ENCODE measurements at places on chromosomes 13 and 19.
A peak's percentile ranks its signal among the peaks of the same experiment; 100 is the strongest.

GRCh38 chr19:19334063-19334988 lies 13.7 kb downstream of the MAU2 start:
- DNase-seq = no peak

DNA sequence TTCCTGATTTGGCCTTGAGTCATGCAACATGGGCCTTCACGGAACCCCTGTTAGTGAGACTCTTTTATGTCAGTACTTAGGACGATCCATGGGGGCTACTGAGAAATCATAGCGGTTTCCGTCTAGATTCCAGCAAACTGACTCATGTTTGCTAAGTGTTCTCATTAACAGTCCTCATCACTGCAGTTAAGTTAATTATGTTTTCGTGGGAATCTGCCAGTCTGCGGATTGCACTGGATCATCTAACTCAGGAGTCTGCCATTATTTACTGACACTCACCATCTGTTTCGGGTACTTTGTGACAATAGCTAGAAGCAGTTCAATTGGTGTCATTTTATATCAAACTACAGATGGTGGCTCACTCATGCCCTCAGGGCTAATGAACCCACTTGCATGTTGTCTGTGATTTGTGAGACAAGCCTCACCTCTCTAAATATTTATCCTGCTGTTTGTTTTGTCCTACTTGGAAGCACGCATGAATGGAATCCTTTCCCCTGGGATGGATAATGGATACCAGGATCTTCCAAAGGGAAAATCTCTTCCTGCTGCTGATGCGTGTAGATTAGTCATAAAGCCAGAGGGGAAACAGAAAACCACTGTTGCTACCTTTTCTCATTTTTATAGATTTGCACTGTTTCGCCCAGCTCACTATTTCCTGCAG lies 61.8 kb downstream of the RAB20 start:
- DNase-seq = no peak

DNA sequence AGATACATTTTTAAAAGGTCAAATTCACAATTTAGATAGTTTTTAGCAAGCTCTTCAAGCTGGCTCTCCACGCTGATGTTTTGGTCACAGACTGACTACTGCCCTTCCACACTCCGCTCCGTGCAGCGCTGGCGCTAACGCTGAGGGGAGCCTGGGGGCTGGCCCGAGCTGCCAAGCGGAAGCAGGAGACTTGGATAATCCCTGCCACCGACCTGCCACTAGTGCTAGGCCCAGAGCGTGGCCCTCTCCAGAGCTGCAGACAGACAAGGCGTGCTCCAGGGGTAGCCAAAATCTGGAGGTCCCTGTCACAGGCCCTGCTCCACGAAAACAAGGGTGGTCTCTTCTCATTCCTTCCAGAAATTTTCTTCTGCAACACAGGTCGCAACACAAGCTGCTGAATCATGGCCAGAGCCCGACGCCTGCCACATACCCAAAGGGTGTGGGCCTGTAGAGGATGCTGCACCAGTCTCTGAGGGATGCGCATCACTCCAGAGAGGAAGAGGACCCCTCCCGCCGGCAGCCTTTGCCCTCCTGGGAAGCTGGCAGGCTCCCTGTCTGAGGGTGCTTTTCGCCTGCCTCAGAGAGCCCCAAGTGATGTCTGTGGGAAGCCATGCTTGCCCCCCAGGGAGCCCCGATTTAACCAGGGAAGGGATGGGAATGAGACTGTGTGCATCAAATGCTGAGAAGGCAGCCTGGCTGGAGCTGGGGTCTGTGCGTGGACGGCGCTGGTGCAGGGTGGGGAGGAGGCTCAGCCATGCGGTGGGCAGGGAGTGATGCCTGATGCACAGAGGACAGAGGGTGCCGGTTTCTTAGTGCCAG lies 21.6 kb downstream of the CAPS start:
- DNase-seq = no peak

- no peak for DNase-seq
These were observed 20.8 kb downstream of the PLEKHJ1 start for GRCh38 chr19:2215281-2215751.

DNA sequence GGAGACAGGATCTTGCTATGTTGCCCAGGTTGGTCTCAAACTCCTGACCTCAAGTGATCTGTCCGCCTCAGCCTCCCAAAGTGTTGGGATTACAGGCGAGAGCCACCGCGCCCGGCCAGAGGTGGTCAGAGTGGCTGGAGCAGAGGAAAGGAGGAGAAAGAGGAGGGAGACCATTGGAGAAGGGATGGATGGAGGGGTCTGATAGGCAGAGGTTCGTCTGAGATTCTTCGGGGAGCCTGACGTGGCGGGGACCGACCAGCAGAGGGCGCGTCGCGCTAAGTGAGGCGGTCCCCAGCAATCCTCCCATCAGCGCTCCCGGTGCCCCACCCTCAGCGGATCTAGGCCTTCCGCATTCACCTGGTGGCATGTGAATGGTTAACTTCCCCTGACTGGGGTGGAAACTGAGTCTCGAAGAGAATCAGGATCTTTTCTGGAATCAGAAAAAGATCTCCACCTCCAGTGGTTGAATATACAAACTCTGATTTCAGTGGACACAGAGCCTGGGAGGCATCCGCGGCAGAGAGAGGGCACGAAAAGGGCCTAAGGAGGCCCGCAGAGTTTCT lies 8.8 kb downstream of the GTPBP3 start:
- peak; percentile 98 for DNase-seq

- no peak for DNase-seq
These were observed 14.6 kb upstream of the SIN3B start for GRCh38 chr19:16814526-16815100.

- DNase-seq = no peak
These were observed 484.0 kb downstream of the MYO16 start for GRCh38 chr13:109113427-109113826.

DNA sequence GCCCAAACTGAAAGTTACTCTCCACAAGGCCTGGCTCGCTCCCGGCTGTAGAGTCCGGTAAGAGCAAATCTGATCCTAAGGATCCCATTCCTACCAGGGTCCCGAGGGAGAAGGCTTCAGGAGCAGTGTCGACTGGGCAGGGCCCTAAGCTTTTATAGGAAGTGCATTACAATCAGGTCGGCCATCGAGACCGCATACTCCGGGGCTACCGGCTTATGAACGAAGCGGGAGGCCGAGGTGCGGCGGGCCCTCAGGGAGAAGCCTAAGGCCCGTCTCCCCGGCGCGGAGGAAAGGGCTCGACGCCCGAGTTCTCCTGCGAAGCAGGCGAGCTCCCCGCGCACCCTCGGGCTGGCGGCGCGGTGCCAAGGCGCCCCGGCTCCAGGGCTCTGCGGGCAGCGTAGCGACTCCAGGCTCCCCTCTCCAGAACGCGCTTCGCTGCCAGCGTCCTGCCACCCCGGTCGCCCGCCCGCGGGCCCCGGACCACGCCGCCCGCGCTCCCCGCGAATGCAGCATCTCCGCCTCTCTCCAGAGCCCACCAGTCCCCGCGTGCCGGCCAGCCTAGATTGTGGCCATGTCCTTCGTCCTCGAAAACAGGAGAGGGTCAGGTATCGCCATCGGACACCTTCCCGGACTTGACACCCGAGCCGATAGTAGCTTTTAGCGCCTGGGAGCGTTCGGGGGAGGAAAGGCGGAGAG lies 1.4 kb downstream of the EFNB2 start:
- no peak for DNase-seq

- DNase-seq = no peak
These were observed 27.3 kb downstream of the COL4A1 start for GRCh38 chr13:110279684-110280083.

DNA sequence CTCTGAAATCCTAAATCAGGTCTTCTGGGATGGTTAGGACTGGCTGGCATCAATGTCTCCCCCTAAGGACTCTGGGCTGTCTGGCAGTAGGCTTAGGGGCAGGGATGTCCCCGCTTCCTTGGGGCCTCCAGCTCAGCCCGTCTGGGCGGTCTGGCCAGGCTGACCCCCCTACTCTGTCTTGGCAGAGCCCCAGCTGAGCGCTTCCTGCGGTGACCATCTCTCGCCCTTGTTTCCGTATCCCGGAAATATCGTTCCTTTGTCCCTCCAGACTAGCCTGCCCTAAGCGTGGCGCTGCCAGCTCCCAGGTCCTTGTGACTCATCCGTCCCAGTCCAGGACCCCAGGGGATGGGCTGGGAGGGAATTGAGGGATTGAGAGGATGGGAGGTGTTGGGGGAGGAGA lies 11.3 kb downstream of the GTPBP3 start:
- DNase-seq = peak; percentile 75

DNA sequence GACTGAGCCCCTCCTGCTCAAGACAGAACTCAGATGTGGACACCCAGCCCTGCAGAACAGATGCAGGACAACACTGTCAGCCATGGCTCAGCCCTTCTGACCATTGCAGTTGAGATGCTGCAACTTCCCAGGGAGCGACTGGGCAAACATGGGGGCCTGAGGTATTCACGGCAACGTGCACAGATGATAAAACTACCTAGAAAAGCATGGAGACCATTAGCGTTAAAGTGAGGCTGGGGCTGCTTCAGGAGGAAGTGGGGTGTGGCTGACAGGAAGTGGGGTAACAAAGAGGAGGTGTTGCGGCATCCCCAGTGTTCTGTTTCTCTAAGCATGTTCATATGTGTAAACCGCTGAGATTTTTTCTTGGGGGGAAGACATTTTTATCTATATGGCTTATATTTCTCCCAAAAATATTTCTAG lies 1.3 kb upstream of the SIGLEC9 start:
- DNase-seq = no peak

DNA sequence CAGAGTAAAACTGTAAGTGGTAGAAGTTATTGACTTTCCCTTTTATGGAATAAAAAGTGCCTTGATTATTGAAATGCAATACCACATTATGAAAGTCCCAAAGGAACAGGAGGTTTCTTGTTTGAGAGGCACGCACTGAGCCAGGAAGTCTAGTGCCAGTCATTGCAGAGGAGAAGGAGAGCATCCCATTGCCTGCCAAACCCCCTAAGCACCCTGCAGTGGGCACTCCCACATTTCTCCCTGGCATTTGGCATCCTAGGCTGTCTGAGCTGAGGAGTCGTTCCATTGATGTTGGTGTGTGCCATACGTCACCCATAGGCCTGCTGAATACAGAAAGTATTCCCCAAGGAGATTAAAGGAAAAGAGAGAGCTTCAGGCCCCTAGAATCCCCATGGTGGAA lies 85.7 kb upstream of the MBNL2 start:
- no peak for DNase-seq

GRCh38 chr19:21202865-21203494 lies 61.1 kb downstream of the ZNF431 start:
- DNase-seq = peak; percentile 63

DNA sequence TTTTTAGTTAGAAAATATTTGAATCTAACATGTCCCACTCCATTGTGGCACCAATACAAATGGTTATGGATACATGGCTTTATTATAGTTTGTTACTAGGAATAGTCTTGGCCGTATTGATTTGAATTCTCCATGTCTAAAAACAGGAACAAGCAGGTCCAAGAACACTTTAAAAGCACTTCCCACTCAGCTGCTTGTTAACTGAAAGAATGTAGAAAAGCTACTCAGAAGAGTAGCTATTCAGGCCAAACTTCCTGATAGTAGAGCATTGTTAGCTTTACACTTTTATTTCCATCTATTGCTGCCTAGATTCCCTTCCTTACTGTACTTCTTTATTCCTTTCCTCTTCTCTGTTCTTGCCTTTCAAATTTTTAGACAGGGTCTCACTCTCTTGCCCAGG lies 6.9 kb downstream of the PIBF1 start:
- DNase-seq = no peak

DNA sequence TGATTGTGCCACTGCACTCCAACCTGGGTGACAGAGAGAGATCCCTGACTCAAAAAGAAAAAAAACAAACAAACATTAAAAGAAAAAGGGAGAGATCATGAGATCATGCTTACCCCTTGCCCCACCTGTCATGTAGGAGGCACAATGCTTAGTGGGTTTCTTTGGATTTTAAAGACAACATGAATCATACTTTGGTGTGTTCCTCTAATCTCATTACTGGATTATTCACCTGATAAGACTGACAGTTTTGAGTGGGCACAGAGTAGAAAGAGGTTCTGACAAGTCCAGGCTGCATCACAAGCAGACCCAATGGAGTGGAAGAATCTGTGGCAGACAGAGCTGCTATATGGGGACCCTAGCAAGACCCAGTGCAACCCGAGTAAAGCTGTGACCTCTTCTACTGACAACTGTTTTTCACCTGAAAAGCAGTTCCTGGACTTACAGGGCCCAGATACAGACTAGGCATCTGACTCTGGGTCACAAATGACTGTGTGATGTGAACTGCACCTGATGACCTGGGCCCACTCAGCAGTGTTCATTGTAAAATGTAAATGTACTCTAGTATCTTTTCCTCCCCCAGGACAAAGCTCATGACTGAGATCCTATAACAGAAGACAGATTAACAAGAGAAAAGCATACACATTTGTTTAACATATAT lies 28.9 kb upstream of the USP12 start:
- no peak for DNase-seq

DNA sequence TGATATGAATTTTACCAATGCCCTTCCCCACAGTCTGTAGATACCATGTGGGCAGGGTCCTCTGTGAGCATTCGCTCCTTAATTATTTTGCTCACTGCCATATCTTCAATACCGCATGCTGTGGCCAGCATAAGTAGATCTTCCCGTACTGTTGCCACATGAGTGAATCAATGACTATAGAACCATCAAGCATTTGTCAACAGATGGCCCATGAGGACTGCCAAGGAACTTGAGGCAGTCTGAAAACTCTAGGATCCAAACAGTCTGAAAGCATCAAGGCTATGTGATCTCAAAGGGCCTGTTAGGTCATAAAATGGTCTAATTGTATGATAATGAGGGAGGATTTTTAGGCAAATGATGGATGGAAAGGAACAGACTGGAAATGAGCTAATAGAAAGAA lies 27.4 kb upstream of the GPR12 start:
- no peak for DNase-seq

DNA sequence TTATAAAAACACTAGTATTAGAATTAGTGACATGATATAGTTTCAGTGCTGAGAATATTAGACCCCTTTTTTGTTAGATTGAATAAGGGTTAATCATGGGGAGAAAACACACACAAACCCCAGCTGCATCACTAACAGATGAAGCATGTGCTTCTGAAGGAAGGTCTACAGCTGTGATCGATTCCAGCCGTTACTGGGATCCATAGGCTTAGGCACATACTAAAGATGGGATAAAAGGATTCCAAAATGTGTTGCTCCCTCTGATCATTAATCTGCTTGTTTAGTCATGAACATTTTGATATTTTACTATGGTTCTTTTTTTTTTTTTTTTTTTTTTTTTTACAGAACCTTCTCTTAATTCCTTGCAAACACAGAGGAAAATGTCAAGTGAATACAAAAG lies 1591.3 kb downstream of the EFNB2 start:
- no peak for DNase-seq

- no peak for DNase-seq
These were observed 727.7 kb downstream of the UQCRFS1 start for GRCh38 chr19:28485292-28485691.

GRCh38 chr13:71786875-71787274 lies 80.1 kb downstream of the DACH1 start:
- DNase-seq = no peak

GRCh38 chr19:13013649-13014048 lies 18.4 kb downstream of the NFIX start:
- DNase-seq = no peak

GRCh38 chr19:46081928-46082727 lies 41.3 kb upstream of the IGFL4 start:
- no peak for DNase-seq
